Peyer's patch (tissue), 4 donors: ENCODE measurements at places on chromosomes 4 and X. TPM values are rescaled to one million over a fixed set of nuclear protein-coding genes. Genes with fewer than 3 reads are reported as not detected.

GRCh38 chr4:151853034-151853433, 92.2 kb upstream of the GATB start:
- no peaks in the 10 kb centered on the region for H3K27me3 ChIP-seq
- no peak overlapping the region for H3K4me3 ChIP-seq
- H3K36me3 ChIP-seq, result no peaks in the 10 kb centered on the region
- no peak overlapping the region for H3K27ac ChIP-seq

DNA sequence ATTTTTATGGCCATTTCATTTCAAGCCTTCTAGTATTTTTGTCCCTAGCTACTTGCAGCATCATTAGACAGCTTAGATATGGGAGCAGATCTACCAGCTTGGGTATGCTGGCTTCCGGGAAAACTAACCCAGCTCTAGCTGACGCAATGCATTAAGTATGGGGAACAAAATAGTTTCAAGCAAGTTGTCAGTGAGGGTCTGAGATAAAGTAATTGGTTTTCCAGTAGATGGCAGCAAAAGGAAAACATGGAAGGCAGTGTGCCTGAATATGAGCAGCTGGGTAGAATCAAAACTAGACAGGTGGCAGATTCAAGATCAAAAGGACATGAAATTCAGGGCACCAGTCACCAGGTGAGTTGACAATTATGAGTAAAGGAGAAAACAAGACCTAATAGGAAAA, 340.9 kb upstream of the CTSO start:
- no peak for DNase-seq
- H3K4me3 ChIP-seq, result no peak overlapping the region
- H3K36me3 ChIP-seq, result no peaks in the 10 kb centered on the region
- peak overlapping the region; percentile 17 for H3K27ac ChIP-seq
- no peaks in the 10 kb centered on the region for H3K27me3 ChIP-seq

DNA sequence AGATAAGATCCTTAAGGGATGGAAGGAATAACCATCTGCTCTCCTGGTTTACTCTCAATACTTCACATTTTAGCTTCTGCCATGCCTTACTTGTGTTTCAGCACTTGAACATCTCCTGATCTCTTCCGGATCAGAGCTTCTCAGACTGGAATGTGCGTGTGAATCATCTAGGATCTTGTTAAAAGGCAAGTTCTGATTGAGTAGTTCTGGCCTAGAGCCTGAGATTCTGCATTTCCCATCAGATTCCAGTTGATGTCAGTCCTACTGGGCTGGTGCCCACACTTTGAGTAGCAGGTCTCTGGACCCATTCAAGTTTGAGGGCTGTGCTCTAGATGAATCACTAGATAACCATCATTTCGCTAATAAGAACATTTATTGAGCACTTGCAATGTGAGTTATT, 20.0 kb downstream of the NDP start:
- no peak for DNase-seq
- H3K27ac ChIP-seq, result no peak overlapping the region
- no peak overlapping the region for H3K4me3 ChIP-seq
- no peaks in the 10 kb centered on the region for H3K36me3 ChIP-seq

DNA sequence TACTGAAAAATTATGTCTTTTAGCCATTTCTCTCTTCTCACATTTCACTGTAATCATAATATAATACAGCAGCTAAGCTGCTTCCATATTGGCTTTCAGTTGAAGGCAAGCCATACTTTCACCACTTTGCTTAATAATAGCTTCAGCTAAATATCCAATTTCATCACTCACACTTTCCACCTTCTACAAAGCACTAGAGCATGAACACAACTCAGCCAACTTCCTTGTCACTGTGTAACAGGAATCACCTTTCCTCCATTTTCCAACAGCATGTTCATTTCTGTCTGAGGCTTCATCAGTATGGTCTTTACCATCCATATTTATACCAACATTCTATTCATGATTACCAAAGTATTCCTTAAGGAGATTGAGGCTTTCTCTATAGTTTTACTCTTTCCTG, 219.8 kb upstream of the CTSO start:
- no peak overlapping the region for H3K4me3 ChIP-seq
- H3K27ac ChIP-seq, result no peak overlapping the region
- H3K4me1 ChIP-seq, result no peaks in the 10 kb centered on the region
- H3K27me3 ChIP-seq, result no peaks in the 10 kb centered on the region
- DNase-seq, result no peak

GRCh38 chrX:20639115-20639514, 372.4 kb upstream of the RPS6KA3 start:
- no peak for DNase-seq
- H3K27me3 ChIP-seq, result no peaks in the 10 kb centered on the region
- no peaks in the 10 kb centered on the region for H3K4me1 ChIP-seq
- H3K36me3 ChIP-seq, result no peaks in the 10 kb centered on the region
- no peak overlapping the region for H3K4me3 ChIP-seq

DNA sequence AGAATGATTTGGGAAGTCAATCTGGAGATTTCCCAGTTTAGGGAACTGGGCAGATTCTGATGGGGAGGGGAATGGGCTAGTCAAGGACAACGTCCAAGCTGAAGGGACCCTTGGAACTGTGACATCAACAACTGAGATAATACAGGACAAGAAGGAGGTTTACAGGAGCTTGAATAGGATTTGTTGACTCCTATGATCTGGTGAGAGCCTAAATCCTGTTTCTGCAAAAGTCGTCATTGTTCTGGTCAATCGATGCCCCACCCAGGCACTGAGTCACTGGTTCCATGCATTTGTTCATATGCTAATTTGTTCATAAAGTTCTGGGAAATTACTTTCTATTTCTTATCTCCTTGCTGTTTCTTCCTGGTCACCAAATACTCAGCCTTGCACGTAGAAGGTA, 15.3 kb upstream of the PDGFRA start:
- DNase-seq, result no peak
- no peaks in the 10 kb centered on the region for H3K36me3 ChIP-seq

DNA sequence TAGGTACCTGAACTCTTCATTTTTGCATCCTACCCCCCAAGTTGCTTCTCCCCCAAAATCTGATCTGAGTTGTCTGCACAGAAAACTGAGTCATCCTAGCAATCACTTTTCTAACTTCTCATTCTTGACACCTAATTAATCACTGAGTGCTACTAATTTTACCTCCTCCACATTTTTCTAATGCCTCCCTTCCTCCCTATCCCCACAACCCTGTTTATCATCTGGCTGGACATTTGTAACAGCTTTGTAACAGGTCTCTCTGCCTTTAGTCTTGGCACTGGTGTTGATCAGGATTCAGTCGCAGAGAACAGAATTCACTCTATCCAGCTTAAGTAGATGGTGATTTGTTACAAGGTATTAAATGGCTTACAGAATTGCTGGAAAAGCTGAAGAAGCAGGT, 303.9 kb upstream of the GATB start:
- no peak for DNase-seq
- no peak overlapping the region for H3K4me3 ChIP-seq
- H3K27ac ChIP-seq, result no peak overlapping the region
- no peaks in the 10 kb centered on the region for H3K27me3 ChIP-seq
- no peaks in the 10 kb centered on the region for H3K36me3 ChIP-seq

- peak; percentile 26 for DNase-seq
- H3K4me1 ChIP-seq, result no peaks in the 10 kb centered on the region
- peak overlapping the region; percentile 81 for H3K27ac ChIP-seq
- H3K27me3 ChIP-seq, result no peaks in the 10 kb centered on the region
Measured at GRCh38 chrX:110317061-110317819, 645 bp downstream of the AMMECR1 start.

Gene POU4F2
- not detected for total RNA-seq

GRCh38 chr4:113404841-113405240, 355.4 kb downstream of the ANK2 start:
- H3K36me3 ChIP-seq, result no peaks in the 10 kb centered on the region
- no peaks in the 10 kb centered on the region for H3K4me1 ChIP-seq
- no peak overlapping the region for H3K27ac ChIP-seq
- no peak for DNase-seq

GRCh38 chr4:129092631-129093190, 628 bp downstream of the SCLT1 start:
- no peaks in the 10 kb centered on the region for H3K27me3 ChIP-seq
- no peak for DNase-seq
- peak overlapping the region; percentile 92 for H3K27ac ChIP-seq
- no peaks in the 10 kb centered on the region for H3K36me3 ChIP-seq

Gene ZNF280C
- total RNA-seq, result 12.4 TPM

Gene AMTN
- not detected for total RNA-seq

DNA sequence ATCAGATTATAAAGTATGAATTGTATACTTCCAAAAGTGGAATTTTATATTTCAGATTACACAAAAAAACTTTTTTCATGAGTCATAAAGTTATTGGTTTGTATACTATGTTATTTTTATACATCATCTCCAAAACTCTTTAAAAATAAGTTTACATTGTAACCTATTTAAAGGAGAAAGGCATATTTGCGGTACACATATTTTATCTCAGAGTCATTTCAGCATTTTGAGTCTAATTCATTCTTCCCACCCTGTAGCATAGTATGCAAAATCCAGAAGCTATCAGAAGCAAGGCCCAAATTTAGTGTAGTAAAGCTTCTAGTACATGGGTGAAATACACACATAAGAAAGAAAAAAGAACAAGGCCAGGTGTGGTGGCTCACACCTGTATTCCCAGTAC, 80.3 kb downstream of the AWAT2 start:
- H3K4me1 ChIP-seq, result no peaks in the 10 kb centered on the region
- no peaks in the 10 kb centered on the region for H3K27me3 ChIP-seq
- no peak overlapping the region for H3K27ac ChIP-seq
- H3K4me3 ChIP-seq, result no peak overlapping the region
- DNase-seq, result no peak
- H3K36me3 ChIP-seq, result no peaks in the 10 kb centered on the region

GRCh38 chrX:12792711-12793110, 1.5 kb downstream of the PRPS2 start:
- H3K27ac ChIP-seq, result no peak overlapping the region
- no peaks in the 10 kb centered on the region for H3K36me3 ChIP-seq
- H3K27me3 ChIP-seq, result no peaks in the 10 kb centered on the region
- no peak for DNase-seq
- no peaks in the 10 kb centered on the region for H3K4me1 ChIP-seq

Gene INTU
- 2.3 TPM for total RNA-seq

DNA sequence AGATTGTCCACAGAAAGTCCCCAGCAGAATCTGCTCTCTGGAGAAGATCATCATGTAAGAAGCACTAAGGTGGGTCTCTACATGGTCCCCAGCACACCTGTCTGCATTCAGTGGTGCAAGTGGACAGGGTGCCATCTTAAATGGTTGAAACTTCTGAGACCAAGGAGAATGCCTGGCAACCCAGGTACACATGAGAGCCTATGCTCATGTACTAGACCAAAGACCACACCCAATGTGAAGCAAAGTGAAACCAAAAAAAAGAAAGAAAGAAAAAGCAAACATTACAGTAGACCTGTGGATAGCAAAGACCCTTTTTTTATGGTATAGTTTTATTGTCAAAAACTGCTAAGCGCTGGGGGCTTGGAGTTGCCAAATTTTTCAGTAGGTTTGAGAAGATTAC, 15.0 kb downstream of the CD40LG start:
- H3K27me3 ChIP-seq, result no peaks in the 10 kb centered on the region
- H3K4me3 ChIP-seq, result no peak overlapping the region
- H3K4me1 ChIP-seq, result no peaks in the 10 kb centered on the region
- no peak for DNase-seq
- no peaks in the 10 kb centered on the region for H3K36me3 ChIP-seq

- H3K27me3 ChIP-seq, result no peaks in the 10 kb centered on the region
- no peaks in the 10 kb centered on the region for H3K36me3 ChIP-seq
- DNase-seq, result no peak
- no peak overlapping the region for H3K4me3 ChIP-seq
Measured at GRCh38 chrX:131725001-131725654, 181.3 kb downstream of the OR13H1 start.

Gene GSX2
- not detected for total RNA-seq

Gene CT55
- not detected for total RNA-seq

Gene PITX2
- total RNA-seq, result 6.6 TPM

Gene IQSEC2
- 77.9 TPM for total RNA-seq

Gene PLXNB3
- 2.7 TPM for total RNA-seq

DNA sequence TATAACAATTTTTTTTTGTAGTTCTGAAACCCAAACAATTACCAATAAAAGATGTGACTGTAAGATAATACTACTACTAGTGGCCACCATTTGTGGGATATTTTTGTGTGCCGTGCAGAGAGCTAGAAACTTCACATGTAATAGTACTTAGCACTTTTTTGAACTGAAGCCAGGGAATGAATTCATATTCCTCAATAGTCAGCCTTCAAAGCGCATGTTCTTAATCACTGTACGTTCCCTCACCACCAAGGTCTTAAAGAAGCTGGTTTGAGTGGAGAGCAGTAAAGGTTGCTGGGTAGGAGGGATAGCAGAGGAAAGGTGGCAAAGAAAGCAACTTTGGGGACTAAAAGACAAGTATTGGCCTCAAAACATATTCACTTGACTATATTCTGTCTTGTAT, 9.6 kb upstream of the RUFY3 start:
- peaks cover 9% of the 10 kb centered on the region for H3K4me1 ChIP-seq
- no peaks in the 10 kb centered on the region for H3K36me3 ChIP-seq
- H3K4me3 ChIP-seq, result no peak overlapping the region
- H3K27me3 ChIP-seq, result no peaks in the 10 kb centered on the region

DNA sequence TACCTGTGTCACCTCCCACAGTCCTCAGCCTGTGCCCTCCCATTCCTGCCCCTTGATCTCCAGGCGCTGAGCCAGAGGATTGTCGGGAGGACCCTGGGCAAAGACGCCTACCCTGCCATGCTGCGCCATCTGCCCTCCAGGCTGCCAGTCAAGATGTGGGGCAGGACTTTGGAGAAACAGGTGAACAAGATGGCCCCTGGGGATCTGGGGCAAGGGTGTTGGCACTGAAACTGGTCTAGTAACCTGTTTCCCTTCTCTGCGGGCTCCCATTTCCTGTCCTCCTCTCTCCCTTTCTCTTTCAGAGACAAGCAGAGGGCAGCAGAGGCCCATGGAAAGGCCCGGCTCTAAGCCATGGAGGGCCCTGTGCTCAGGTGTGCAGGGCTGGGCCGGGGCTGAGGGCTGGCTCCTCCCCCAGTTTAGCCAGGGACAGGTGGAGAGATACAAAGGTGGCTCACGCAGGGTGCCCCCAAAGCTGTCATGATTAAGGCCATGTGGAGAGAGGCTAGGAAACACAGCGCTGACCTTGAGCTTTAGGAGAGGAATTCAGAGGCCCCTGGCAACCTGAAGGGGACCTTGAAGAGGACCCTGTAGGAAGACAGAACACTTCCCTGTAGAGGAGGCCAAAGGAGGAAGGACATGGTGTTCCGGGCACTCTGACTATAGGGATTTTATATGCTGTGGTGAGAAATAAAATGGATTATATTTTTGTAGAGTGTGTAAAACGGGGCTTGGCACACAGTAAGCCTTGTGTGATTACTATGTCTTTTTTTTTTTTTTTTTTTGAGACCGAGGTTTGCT, at the start of gene GLOD5:
GLOD5 (plus strand) TSS at position 74 of the 798 bp plus-strand sequence; CDS start at position 118, 44 bp downstream.
- no peak within 1 kb of the TSS for H3K27ac ChIP-seq
- peak; percentile 78 for DNase-seq
- no peaks in the 10 kb centered on the region for H3K27me3 ChIP-seq
- H3K4me3 ChIP-seq, result peak within 1 kb of the TSS; percentile 26
- no peaks in the 10 kb centered on the region for H3K36me3 ChIP-seq

Gene CSAG1
- total RNA-seq, result not detected

Gene TCP11X2
- total RNA-seq, result not detected

Gene FGB
- total RNA-seq, result not detected
